LoVo (cell line): ENCODE measurements at places on chromosomes 5 and 9.

DNA sequence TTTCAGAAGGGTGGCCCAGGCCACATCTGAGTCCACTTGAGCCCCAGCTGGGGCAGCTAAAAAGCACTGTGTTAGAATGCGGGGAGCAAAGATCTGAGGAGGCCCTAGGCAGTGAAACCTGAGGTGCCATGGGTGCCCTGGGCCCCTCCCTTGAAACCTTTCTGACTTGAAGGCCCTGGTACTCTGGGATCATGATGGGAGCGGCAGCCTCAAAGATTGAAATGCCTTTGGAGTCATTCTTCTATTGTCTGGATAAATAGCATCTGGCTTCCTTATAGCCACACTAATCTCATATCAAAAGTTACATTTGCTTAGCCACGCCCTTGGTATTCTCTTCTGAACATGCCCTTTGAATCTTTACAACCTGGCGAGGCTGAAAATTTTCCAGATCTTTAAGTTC lies 7.7 kb upstream of the SEMA5A start:
- peak; percentile 85 for DNase-seq

DNA sequence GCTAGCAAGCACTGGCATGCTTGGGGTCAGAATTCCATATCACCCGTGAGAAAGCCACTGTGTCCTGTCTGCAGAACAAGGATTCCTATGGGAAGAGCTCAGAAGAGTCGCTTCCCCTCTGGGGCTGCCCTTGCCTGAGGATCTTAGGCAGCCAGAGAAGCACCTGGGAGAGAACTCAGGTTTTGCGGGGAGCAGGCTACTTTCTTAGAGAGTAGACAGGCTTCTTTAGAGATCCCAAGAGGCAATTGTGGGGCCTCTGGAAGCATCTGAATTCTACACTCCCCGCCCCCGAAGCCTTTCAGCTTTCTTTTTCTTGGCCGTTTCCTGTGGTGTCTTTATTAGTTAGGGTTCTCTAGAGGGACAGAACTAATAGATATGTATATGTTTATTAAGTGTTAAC lies 40.9 kb downstream of the PHF2 start:
- DNase-seq = no peak

DNA sequence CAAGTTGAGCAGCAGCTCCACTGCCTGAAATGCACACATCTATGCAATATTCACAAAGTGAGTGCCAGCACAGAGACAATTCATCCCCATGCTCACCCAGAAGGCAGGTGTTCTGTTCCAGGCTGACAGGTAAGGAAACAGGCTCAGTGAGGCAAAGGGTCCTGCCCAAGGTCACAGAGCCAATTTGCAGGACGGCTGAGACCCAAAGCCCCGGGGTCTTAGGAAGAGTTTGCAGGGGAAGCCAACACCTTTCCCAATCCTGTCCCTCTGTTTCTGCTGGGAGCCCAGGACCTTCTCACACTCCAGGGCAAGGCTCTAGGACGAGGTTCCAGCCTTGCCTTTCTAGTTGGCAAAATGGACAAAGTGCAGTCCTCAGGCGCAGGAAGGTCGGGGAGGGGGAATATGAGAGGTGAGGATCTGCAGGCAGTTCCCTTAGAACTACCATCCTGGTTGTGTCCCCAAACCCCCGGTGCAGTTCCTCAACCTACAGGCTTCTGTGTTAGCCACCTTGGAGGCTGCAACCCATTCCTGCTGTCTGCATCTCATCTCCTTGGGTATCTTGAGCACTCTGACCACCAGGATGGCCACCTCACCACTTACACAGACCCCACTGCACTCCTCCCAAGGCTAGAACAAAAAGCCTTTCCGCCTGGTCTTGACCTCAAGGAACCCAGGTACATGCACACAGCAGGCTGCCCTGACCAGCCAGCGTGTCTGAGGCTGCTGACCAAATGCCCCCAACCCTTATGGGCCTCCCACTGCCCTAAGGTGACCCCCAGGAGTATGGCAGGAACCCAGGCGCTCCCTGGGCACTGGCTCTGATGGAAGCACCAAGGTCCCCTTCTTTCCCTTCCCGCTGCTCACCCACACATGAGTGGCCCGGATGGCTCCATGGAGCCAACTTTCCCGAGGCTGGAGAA lies 1.9 kb upstream of the BRD3 start:
- DNase-seq = no peak

- no peak for DNase-seq
Observed at GRCh38 chr5:39368116-39368515, 3.8 kb upstream of the C9 start.

DNA sequence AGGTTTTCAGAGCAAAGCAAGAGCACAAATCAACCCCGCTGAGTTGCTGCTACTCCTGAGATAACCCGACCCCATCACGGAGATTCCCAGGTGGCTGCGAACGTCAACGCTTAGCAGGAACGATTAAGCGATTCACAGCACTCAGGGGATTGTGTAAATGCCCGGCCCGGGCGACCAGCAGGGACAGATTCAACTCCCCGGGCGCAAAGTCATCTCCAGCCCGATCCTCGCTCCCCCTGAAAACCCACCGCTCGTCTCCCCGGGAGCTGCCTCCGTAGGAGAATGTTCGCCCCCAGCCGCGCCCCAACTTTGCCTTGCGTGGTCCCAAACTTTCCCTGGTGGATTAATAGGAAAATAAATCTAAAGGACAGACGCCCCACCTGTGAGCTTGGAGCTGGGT lies 685 bp downstream of the SLC24A2 start:
- no peak for DNase-seq

GRCh38 chr5:156396063-156396829 lies 69.3 kb downstream of the SGCD start:
- no peak for DNase-seq

- DNase-seq = no peak
Observed at GRCh38 chr5:30195036-30195435, 998.5 kb upstream of the CDH6 start.

- no peak for DNase-seq
Observed at GRCh38 chr5:60978968-60979367, 34.0 kb downstream of the NDUFAF2 start.

GRCh38 chr5:117245130-117245529 lies 670.5 kb upstream of the SEMA6A start:
- no peak for DNase-seq
